Body of pancreas (tissue), 4 donors: ENCODE measurements at places on chromosomes 7 and 10. TPM values are rescaled to one million over a fixed set of nuclear protein-coding genes. Genes with fewer than 3 reads are reported as not detected.

DNA sequence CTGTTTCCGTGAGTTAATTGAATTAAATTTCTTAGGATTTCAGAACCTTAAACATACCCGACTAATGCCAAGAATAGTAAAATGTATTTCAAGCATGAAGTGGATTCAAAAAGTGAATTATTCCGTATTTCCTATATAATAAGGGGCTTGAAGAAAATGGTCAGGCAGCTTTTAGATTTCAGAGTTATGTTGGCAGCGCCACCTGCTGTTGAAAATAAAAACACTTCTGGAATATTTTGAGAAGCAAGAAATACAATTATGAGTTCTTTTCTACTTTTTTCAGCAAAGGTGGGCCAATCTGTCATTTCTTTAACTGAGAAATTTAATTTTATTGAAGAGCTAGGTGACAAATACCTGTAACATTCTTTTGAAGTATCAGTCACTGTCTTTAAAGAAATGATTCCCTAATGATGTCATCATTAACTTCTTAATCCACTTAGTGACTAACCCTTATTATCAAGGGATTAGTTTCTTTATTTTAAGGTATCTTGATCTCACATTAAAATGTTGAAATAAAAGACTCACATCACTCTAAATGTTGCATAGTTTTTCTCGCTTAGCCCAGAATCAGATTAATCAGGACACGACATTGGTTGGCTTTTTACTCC, 36.6 kb upstream of the AGR3 start:
- H3K27ac ChIP-seq: no peak overlapping the region
- H3K4me3 ChIP-seq: no peak overlapping the region
- H3K27me3 ChIP-seq: no peaks in the 10 kb centered on the region
- peaks cover 10% of the 10 kb centered on the region for H3K4me1 ChIP-seq
- DNase-seq: peak; percentile 39
- H3K36me3 ChIP-seq: no peaks in the 10 kb centered on the region

- H3K4me3 ChIP-seq: no peak overlapping the region
- no peak for DNase-seq
- no peaks in the 10 kb centered on the region for H3K36me3 ChIP-seq
Observed at GRCh38 chr7:26723129-26723528, 141.3 kb downstream of the SKAP2 start.

DNA sequence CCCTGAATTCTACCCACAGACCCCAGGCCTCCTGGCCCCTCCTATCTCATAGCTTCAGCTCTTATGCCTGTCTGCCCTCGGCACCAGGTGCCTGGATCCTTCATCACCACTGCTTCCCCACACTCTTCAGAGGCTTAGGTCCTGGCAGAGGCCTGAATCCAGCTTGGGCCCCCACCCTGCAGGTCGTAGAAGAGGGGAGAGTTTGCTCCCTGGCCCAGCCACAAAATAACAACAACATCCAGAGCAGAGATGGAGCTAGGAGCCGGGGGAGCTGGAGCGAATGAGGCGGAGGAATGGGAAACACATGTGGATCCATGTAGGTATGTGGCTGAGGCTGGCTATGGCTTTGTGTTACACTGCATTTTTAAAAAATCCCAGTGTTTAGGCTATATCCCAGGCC, 7.8 kb upstream of the OPN4 start:
- DNase-seq: no peak
- no peak overlapping the region for H3K27ac ChIP-seq
- H3K4me1 ChIP-seq: peaks cover 5% of the 10 kb centered on the region
- H3K36me3 ChIP-seq: no peaks in the 10 kb centered on the region
- H3K27me3 ChIP-seq: no peaks in the 10 kb centered on the region

Gene NANOS1
- 9.9 TPM for total RNA-seq

Gene DIP2C
- 9.6 TPM for total RNA-seq
